PC-9 (cell line): ENCODE measurements at places on chromosomes 5 and 9.

- DNase-seq: no peak
These were observed at the start of gene DMRT1 for GRCh38 chr9:841371-842209. TSS of gene DMRT1 (plus strand) at chr9:841697. CDS start at chr9:841839, 142 bp downstream.

DNA sequence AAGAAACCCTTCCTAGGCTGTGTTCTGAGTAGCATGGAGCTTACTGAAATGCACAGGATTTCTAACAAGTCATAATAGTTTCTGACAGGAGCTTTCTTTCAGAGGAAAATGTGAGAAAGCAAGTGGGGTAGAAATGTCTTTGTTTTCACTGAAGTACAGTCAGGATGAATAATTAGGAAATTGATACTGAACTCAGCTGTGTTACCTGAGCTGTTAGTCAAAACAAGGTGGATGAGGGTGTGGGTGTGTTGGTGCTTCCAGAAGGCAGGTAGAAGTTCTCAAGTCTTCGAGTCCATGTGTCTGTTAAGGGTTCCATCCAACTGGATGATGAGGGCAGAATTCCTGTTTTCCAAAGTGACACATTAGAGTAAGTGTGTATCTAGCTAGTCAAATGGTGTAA lies 122.4 kb downstream of the BASP1 start:
- DNase-seq: no peak

DNA sequence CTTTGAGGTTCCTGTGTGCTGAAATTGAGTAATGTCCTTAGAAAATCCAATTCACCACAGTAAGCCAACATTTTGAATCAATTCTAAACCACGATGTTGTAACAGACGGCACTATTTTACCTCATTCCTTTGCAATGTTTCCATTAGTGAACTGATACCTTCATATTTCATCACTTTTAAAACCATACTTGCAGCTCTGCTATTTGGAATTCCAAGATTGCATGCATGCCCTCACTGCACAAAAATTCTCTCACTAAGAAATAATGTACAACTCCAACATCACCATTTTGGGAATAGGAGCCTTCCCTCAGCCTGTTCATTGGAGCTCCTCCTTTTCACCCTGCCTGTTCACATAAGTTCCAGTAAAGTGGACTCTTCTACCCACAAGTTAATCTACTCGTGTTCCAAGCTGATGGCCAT lies 74.8 kb upstream of the TGFBR1 start:
- DNase-seq: no peak

GRCh38 chr5:66072031-66072430 lies 72.1 kb upstream of the SREK1 start:
- no peak for DNase-seq

DNA sequence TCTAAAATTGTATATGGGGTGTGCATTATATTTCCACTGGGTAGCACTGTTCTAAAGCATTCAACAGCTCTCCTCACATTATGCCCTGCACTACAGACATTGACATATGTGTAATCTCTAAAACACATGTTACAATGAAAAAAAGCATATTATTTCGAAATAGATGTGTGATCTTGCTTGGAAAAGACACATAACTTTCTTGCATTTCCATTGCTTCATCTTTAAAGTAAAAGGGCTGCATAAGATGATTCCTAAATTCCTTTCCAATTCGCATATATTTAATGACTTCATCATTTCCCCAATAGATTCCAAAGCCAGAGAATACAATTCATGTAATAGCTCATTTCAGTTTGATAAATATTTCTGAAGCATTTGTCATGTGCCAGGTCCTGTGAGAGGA lies 566.9 kb downstream of the PDE4D start:
- DNase-seq: no peak

DNA sequence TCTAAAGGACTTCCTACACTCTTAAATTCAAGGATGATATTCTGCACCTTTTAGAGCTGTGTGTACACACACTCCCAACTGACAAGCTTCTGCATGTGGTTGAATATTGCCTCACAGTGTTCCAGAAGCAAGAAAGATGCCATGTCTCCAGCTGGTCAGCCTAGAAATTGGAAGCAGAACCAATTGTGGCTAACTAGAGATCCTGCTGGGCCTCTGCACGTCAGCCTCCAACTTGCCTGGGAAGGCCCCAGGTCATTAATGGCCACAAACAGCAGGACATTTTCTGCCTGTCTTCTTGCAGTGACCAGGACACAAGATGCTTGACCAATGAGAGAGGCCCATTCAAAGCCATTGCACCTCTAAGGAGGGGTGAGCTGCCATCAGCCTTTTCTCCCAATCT lies 571.9 kb upstream of the BRINP1 start:
- DNase-seq: no peak

GRCh38 chr5:179427032-179427675 lies 81.9 kb upstream of the ADAMTS2 start:
- DNase-seq: peak; percentile 32

DNA sequence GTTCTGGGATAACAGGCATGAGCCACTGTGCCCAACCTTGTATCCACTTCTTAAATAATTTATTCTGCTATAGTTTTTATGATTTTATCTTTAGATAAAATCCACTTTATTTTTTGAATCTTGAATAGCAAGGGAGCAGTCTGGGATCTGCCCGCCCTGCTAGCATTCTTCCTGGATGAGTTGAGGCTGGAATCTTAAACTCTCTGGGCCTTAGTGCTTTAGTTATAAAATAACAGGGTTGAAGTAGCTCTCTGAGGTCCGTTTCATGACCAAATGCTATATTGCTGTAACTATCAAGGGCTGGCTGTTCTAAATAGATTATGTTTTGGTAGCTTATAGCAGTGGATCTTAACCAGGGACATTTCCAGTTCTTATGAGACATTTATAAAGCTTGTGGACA lies 20.8 kb downstream of the ACER2 start:
- no peak for DNase-seq

DNA sequence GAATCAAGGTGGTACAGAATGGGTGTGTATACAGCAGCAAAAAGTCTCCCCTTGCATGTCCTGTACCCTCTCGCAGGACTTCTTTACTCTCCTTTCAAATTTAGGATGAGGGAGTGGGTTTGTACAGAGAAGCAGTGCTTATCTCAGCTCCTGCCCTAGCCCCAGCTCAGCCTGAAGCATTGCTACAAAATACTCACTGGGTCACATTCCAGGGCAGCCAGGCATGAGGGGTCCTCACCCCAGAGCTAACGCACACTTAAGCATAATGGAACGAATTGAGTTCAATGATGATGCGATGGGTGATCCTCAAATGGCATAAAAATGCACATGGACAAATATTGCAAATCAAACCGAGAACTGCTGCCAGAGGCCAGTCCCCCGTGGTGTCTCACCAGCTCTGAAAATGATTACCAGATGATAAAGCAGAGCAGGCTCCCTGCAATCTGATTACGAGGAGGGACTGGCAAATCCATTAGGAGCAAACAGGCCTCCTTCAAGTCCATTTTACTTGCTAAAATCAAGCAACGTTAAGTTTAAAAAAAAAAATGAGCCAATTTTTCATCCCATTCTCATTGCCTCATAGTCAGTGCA lies 231.6 kb upstream of the TAS2R1 start:
- DNase-seq: no peak
